ENCODE measurements at places on chromosomes 5 and 9. TPM values are rescaled to one million over a fixed set of nuclear protein-coding genes. Genes with fewer than 3 reads are reported as not detected.

ELAVL2 gene
- total RNA-seq = 5.7 TPM

- DNase-seq = no peak
Measured at GRCh38 chr5:171321447-171321846, 12.4 kb downstream of the TLX3 start.

DNA sequence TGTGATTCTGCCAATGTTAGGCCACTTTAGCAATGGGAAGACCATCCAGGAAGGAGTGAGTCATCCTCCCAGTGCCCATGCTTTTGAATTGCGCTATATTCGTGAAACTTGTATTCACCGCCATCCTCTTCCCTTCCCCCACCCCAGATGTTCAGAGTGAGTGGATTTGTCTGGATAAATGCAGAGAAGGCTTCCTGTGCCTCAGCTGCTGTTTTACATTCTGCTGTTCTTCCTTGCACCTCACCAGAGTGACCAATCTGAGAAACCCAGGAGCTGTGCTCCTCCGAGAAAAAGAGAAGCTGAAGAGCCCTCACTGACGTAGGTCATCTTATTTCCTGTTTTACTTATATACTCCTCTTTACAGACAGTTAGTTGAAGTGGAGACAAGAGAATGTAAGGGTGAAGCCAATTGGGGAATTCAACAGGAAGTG is 24.6 kb upstream of the SVEP1 start:
- DNase-seq = no peak

GRCh38 chr5:148623741-148624140 is 30.6 kb downstream of the HTR4 start:
- peak; percentile 11 for DNase-seq

DNA sequence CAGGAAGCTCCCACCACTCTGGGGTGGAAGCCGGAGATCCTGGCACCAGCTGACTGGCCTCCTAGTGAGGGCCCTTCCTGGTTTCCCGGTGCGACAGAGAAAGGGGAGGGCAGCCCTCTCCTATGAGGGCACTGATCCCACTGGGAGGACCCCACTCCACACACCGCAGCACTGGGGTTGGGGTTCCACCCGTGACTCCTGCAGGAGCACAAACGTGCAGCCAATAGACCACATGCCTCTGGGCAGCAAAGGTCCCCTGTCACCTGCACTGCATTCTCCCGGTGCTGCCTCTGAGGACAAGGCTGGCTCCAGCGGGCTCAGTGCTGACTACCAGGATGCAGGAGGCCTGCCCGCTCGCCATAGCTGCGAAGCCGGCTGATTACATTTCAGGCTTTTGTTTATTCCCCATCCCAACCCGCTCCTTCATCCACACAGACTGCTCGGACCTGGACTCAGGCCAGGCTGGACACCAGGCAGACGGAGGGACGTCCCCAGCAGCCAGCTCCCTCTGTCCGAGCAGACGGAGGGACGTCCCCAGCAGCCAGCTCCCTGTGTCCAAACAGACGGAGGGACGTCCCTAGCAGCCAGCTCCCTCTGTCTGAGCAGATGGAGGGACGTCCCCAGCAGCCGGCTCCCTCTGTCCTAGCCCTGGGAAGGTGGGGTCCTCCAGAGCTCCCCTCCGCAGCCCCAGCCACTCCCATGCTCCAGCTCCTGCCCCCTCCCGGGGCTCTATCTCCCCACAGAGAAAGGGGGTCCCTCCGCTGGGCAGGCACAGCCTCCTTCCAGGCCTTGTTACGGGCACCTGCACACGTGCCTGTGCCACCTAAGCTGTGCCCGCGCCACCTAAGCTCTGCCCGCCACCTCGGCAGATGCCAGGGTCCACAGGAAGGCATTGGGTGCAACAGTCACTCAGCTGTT is 8.8 kb upstream of the CEP72 start:
- DNase-seq = no peak

Data from mammary epithelial cell (primary cell).